ENCODE measurements at places on chromosomes 7 and 10.

- peak; percentile 20 for DNase-seq
Observed at GRCh38 chr7:137820677-137821420, 25.9 kb downstream of the DGKI start.

DNA sequence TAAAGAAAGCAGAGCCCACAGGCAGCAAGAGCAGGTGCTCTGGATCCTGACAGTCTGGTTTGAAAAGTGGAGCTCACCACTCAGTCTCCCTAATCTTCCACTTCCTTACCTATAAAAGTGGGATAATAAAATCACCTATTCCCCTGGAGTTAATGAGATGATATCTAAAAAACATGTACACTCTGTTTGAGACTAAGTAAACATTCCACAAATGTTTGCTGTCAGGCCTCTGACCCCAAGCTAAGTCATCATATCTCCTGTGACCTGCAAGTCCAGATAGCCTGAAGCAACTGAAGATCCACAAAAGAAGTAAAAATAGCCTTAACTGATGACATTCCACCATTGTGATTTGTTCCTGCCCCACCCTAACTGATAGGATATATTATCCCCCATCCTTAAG is 1324.5 kb downstream of the XPNPEP1 start:
- DNase-seq = no peak

GRCh38 chr10:6618340-6618739 is 38.3 kb upstream of the PRKCQ start:
- no peak for DNase-seq

- no peak for DNase-seq
Observed at GRCh38 chr7:37675749-37676148, 7.8 kb upstream of the GPR141 start.

DNA sequence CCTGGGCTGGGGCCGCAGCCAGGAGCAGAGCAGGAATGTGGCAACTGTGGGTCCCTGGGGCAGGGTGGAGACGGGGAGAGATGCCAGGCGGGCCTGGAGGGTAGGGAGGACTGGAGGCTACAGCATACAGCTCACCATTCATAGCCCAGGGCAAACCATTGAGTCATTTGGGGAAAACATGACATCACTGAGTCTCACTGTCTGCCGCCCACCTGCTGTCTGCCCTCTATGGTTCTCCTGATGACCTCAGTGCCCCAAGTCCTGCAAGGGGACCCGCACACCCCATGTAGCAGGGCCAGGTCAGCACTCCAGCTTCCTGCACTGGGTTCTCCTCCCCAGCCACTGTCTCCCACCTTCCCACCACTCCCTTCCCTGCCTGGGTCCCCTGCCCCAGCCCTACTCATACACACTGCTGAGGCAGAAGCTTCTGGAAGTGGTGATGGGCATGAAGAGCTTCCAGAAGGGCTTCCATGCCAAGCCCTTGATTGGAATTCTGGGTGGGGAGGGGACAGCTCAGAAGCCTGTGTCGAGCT is 10.4 kb downstream of the CHST3 start:
- no peak for DNase-seq

DNA sequence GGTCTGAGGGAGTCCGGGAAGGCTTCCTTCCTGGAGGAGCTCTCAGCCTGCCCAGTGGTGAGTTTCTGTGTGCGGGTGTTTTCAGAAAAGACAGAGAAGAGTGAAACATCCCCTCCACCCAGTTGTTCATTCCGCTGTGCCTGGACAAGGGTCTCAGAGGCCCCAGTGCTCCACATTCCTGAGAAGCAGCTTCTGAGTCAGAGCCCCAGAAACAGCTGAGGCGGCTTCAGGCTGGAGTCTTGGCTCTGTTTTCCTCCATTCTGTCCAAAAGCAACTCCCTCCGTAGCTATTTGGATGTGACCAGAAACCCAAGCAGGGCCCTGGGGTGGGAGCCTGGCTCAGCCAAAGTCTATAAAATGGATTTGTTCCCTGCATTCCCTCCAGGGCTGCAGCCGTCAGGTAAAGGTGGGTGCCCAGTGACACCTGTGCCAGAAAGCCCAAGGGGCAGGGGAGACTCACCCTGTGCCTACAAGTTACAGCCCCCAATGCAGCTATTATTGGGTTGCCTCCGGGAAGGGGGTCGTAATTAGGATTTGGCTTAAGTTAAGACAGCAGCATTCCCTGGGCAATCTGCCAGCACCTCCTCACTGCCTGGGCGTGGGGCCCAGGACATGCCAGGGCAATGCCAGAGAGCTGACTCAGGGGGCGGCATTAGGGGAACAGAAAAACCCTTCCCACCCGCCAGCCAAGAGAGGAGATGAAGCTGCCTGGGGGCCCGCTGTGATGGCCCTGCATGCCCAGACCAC is 13.1 kb upstream of the CAMK2G start:
- peak; percentile 79 for DNase-seq

DNA sequence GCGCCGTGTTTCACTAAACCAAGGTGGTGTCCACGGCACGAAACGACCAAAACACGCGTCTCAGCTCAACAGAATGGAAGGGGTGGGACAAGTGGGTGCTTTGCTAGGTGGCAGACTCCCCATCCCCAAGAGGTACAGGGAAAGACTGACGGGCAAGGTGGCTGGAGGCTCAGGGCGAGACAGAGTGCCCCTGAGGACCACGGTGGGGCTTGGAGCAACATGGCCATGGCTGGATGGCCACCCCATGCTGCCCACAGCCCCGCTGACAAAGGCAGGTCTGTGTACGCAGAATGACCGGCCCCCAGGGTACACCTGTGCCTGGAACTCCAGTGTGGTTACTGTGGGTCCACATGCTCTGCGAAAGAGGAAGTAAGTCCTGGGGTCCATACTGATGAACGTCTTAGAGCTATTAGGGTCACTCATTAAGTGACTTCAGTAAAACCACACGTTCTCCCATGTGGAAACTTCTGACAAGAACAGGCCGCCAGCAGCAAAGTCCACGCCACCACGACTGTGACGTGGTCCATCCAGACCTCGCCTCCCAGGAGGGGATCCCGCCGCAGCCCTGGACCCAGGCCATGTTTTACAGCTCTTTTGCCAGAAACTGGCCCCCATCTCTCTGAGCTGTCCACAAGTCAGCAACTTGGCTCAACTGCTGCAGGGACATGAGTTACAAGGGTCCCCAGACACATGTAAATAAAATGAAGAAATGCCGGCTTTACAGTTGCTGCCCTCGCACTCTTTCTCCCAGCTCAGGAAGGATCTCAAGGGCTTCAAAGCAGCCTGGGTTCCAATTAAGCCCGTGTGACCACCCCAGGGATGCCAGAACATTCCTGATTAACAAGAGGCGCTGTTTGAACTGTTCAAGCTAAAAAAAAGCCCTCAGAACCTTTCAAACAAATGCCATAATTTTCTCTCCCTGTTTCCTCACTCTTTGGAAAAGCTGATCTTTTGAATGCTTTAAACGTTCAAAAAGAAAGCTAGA is 66.8 kb downstream of the MAD1L1 start:
- DNase-seq = no peak

DNA sequence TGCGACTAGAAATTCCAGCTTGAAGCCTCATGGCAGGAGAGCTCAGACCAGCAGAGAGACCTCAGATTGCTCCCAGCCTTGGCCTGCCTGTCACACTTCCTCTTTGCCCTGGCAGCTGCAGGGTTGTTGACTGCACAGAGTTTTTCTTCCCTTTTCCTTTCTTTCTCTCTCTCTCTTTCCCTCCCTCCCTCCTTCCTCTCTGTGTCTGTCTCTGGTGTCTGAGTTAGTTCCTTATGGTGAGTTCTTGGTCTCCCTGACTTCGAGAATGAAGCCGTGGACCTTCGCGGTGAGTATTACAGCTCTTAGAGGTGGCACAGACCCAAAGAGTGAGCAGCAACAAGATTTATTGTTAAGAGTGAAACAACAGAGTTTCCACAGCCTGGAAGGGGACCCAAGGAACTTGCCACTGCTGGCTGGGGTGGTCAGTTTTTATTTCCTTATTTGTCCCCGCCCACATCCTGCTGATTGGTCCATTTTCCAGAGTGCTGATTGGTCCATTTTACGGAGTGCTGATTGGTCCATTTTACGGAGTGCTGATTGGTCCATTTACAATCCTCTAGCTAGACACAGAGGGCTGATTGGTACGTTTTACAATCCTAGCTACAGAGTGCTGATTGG is 266.3 kb downstream of the RPS24 start:
- DNase-seq = no peak

- DNase-seq = no peak
Observed at GRCh38 chr10:72308320-72308987, 34.7 kb downstream of the DDIT4 start.
